Omental fat pad (tissue), 4 donors: ENCODE measurements at places on chromosomes 11 and 22.

DNA sequence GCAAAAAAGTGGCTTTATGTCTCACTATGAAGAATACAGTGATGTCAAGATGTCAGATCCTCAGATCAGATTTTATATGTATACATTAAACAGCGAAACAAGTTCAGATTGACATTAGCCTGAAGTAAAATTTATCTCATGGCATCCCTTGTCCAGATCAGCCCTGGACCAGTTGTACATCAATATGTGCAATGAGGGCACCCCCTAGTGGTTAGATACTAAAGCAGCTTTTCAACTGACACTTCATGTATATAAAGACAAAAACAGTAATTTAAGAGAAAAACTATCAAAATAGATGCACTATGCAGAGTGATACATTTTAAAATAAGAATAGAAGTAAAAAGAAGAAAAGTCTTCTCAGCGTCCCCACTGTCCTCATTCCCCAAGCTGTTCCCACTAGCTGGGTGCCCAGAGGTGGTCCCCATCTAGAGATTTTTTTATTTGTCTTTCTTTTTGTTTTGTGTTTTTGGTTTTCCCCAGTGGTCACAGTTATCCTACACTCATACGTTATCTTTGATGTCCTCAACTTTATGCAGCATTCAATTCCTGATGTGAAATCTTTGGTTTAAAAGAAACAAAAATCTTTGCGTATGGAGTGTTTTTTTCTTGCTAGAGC, 2193.4 kb upstream of the RAG2 start:
- no peak for DNase-seq

DNA sequence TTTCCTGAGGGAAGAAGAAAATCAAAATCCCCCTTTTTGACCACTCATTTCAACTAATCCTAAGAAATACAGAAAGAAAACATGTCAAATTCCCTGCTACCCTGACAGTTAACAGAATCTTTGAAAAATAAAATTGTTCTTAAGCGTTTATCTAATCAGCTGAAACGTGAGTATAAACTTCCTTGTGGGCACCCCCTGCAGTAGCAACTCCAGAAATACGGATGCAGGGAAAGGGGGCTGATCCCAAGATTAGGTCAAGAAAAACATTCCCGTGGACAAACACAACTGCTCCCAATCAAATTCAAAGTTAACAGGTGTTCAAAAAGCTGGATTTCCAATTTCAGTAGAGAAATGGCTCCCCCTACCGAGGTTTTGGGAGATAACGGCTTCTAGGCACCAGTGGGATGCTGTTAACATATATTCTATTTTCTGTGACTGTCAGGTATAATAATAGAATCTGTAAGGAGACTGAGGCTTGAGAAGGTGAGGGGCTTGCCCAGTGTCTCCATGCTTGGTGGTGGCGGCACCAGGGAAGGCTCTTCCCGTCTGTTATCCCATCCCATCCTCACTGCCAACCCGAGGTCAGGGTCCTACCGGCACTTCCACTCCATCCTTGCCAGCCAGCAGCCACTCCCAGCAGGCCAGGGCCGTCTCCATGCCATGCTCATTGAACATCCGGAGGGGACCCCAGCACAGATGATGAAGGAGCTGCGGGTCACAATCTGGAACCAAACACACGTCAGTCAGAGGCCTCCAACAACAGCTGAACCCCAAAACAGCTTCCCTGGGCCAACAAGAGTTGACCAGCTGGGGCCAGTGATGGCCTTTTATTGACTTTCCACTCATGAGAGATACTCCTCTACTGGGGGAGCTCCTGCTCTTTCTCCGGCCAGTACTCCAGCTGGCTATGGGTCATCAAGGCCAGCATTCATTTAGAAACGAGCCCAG, 32.0 kb upstream of the SERPIND1 start:
- DNase-seq: no peak

- DNase-seq: no peak
Measured at GRCh38 chr11:27429761-27430393, 42.7 kb downstream of the LGR4 start.

- DNase-seq: no peak
Measured at GRCh38 chr11:37333345-37333744, 735.3 kb upstream of the RAG2 start.

GRCh38 chr11:36874291-36874690, 276.3 kb upstream of the RAG2 start:
- no peak for DNase-seq

GRCh38 chr11:130330101-130330684, 15.5 kb upstream of the ZBTB44 start:
- no peak for DNase-seq

DNA sequence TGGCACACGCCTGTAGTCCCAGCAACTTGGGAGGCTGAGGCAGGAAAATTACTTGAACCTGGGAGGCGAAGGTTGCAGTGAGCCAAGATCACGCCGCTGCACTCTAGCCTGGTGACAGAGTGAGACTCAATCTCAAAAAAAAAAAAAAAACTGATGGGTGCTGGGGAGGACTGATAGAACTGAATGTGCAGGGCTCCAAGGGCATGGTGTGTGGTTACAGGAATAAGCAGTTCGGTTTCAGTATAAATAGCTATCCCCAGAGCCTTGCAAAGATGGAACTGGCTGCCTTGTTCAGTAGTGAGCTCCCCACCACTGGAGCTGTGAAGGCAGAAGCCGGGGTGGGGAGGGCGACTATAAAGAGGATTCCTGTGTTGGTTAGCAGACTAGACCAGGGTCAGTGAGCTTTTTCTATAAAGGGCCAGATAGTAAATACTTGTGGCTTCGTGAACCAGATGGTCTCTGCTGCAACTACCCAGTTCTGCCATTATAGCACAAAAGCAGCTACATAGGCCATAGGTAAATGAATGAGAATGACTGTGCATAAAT, 5.9 kb downstream of the TOM1 start:
- DNase-seq: no peak

DNA sequence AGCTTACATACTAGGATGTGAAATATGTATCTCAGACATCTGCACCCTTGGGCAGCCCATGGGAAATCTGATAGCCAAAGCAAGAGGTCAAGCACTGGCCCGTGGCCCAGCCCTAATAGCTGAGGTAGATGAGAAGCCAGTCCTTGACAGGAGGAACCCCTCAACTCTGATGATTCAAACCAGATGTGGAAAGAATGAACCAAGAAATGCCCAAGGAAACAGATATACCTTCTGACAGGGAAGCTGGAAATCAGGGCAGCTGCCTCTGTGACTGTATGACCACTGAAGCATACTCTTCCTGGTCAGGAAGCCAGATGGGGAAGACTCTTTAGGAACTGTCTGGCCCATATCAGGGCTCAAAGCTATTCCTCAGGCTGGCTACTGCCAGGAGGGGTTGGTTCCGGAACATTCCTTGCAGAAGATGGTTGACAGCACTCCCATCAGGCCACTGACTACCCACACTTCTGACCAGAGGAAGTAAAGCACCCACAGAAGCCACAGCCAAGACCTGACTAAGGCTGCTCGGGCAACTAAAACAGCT, 124.2 kb downstream of the SWAP70 start:
- no peak for DNase-seq

DNA sequence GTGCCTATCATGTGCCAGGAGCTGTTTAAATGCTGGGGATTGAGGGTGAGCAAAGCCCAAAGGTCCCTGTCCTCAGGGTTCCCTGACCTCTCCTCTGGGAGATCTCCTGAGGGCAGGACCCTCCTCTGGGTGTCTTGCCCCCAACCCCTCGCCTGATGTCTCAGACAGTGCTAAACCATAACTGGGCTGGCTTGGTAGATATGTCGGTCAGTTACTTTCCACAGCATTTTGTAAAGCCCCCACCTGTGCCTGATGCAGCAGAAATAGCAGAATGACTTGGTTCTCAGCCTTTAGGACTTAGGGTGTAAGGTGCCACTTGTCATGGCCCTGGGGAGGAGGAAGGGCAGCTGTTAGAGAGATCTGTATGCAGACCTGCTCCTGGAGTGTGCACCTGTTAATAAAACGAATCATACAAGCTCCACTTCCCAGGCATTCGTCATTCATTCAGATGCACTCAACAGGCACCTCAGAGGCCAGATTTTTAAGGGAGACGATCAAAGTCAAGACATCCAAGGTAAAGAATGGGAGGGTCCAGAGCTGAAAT, 88.1 kb downstream of the TP53I11 start:
- DNase-seq: no peak

- no peak for DNase-seq
Measured at GRCh38 chr11:14342906-14343305, 16.1 kb downstream of the RRAS2 start.

GRCh38 chr11:118339281-118339961, 3.1 kb downstream of the CD3D start:
- DNase-seq: no peak

DNA sequence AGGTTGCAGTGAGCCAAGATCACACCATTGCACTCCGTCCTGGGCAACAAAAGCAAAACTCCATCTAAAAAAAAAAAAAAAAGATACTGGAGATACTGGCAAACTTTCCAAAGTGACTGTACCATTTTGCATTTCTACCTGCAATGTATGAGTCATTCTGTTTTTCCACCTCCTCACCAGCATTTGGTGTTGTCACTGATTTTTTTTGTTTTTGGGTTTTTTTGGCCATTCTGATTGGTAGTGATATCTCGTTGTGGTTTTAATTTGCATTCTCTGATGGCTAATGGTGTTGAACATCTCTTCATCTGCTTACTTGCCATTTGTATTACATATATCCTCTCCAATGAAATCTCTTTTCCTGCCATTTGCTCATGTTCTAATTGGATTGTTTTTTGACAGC, 12.0 kb upstream of the RBX1 start:
- no peak for DNase-seq

DNA sequence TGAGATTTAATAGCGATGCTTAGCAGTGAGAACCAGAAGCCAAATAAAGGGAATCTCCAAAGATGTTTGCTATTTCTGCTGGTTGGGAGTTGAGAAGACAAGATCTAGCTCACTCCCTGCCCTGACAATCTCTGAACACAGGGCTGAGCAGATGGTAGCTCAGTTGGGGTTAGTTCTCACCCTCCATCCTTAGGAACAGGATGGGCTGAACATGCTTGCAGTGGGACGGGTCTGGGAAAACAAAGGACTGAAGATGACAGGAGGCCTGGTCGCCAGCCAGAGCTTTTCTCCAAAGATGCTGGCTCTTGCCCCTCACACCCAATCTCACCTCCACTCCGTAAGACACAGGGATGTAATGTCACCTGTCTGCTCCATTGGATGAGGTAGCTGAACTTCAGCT, 72.7 kb downstream of the SC5D start:
- no peak for DNase-seq

- no peak for DNase-seq
Measured at GRCh38 chr22:41501209-41501608, 32.3 kb downstream of the ACO2 start.

GRCh38 chr11:21707116-21707739, 485.7 kb upstream of the ANO5 start:
- no peak for DNase-seq

DNA sequence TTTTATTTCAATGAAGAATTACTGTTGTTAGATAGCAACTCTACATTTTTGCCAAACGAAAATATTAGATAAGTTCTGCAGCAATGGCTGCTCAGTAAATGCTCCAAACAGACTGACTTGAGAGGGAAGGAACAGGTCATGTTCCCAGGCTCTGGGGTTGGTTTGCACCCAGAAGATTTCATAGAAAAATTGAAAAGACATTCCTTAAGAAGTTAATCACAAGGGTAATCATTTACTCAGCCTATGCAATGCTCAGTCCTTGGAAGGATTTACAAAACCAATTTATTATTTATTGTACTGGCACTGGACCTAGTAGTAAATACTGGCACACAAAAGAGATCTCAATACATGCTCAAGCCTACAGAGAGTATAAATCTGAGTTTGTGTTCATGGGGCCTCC, 179.1 kb upstream of the MTNR1B start:
- no peak for DNase-seq

- no peak for DNase-seq
Measured at GRCh38 chr11:60944490-60945294, 7.3 kb downstream of the SLC15A3 start.

GRCh38 chr22:29205594-29206371, at the start of gene EMID1:
Gene EMID1, plus strand, starts transcription at chr22:29205896. Its CDS starts 143 bp downstream, at chr22:29206039.
- no peak for DNase-seq

GRCh38 chr11:12762696-12763324, 88.6 kb downstream of the TEAD1 start:
- no peak for DNase-seq

DNA sequence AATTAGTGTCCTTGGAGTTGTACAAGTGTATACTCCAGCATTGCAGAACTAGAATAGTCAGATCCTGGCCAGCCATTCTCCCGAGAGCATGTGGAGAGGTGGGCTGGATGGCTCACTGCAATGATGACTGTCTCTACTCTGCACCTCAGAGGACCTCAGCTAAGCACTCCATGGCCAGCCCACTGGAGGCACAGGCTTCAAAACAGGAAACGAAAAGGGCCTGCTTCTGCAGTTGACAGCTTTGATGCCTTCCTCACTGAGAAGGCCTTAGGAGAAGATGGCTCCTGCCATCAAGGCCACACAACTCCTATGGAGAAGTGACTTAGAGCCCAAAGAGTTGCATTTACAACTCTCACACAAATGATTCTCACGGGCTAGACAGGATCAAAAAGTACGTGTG, 9.1 kb downstream of the POLD4 start:
- no peak for DNase-seq
